Epithelial cell of proximal tubule (primary cell): ENCODE measurements at places on chromosomes 7 and 10. TPM values are rescaled to one million over a fixed set of nuclear protein-coding genes. Genes with fewer than 3 reads are reported as not detected.

Gene APBB1IP
- total RNA-seq: 1.6 and 3.1 TPM in 2 replicates

- DNase-seq: no peak
Measured at GRCh38 chr10:121248266-121248665, 350.0 kb downstream of the FGFR2 start.

DNA sequence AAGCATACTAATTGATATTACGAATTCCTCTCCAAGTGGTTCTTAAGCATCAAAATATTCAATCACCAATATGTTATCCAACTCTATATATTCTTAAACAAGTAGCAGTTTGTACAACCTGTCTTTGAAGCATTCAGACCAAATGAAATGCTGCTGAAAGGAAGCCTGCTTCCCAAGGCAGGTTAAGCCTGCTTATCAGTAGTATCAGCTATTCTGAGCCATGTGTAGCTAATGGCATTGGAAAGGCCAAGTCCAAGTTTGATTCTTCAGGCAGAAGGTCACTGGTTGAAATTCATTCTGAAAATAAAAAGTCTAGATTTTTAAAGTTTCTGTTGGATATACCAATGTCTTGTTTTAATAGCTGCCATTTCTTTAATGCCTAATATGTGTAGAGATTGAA is 328.7 kb downstream of the LHFPL3 start:
- no peak for DNase-seq

DNA sequence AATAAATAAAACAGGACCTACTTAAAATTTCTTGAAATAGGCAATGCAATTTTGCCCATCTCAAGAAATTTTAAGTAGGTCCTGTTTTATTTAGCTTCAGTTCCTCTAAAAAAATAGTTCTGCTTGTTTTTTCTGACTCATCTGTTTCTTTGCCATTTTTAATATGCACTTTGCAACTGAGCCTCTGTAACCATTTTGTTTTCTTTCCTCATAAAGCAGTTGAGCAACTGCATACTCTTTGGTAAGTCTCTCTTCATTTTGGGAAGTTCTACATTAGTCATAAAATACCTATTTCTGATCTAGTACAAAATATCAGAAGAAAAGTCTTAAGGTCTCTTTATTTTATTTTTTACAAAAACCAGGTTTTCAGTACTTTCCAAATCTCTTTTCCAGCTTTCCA is 18.0 kb downstream of the TAS2R40 start:
- no peak for DNase-seq

DNA sequence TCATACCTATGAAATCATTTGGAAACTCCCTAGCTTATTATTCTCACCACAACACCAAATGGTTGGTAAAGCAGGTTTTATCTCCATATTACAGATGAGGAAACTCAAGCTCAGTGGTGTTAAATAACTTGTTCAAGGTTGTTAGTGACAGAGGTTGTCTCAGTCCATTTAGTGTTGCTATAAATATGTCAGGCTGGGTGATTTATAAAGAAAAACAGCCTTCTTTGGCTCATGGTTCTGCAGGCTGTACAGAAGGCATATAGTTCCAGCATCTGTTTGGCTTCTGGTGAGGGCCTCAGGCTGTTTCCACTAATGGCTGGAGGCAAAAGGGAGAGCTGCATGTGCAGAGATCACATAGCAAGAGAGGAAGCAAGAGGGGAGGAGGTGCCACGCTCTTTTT is 96.6 kb downstream of the ZNF438 start:
- no peak for DNase-seq
